ENCODE measurements at places on chromosomes 12 and 14.

- H3K27ac ChIP-seq = no peak overlapping the region
- H3K36me3 ChIP-seq = no peaks in the 10 kb centered on the region
- H3K4me1 ChIP-seq = no peaks in the 10 kb centered on the region
Measured at GRCh38 chr12:3380200-3381043, 110.6 kb upstream of the PRMT8 start.

- H3K36me3 ChIP-seq = no peaks in the 10 kb centered on the region
- peaks cover 10% of the 10 kb centered on the region for H3K4me1 ChIP-seq
- H3K4me3 ChIP-seq = no peak overlapping the region
- DNase-seq = peak; percentile 19
Measured at GRCh38 chr12:509500-509899, 49.8 kb downstream of the B4GALNT3 start.

- peaks cover 29% of the 10 kb centered on the region for H3K36me3 ChIP-seq
- no peak overlapping the region for H3K27ac ChIP-seq
- H3K4me1 ChIP-seq = peaks cover 5% of the 10 kb centered on the region
- DNase-seq = peak; percentile 47
- no peak overlapping the region for H3K4me3 ChIP-seq
Measured at GRCh38 chr14:91985521-91986255, 38.2 kb upstream of the FBLN5 start.

- H3K4me3 ChIP-seq = no peak overlapping the region
- peaks cover 49% of the 10 kb centered on the region for H3K27me3 ChIP-seq
- no peaks in the 10 kb centered on the region for H3K4me1 ChIP-seq
- H3K27ac ChIP-seq = no peak overlapping the region
Measured at GRCh38 chr12:54128416-54128815, 60.4 kb downstream of the SMUG1 start.

DNA sequence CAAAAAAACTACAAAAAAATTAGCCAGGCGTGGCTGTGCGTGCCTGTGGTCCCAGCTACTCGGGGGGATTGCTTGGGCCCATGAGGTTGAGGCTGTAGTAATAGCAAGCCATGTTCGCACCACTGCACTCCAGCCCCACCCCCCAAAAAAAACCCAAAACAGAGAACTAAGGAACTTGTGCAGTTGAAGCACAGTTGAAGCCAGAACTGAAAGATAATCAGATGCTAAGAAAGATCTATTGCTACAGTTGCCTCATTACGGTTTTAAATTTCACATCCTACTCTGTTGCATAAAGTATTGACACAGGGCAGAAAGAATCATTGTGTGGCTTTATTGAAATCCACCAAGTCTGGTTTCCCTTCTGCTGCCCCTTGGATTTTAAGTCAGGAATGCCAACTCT, 3.8 kb downstream of the CS start:
- H3K4me3 ChIP-seq = no peak overlapping the region
- peaks cover 19% of the 10 kb centered on the region for H3K4me1 ChIP-seq
- no peak overlapping the region for H3K27ac ChIP-seq
- no peaks in the 10 kb centered on the region for H3K27me3 ChIP-seq
- H3K36me3 ChIP-seq = peaks cover 8% of the 10 kb centered on the region
